ENCODE measurements at places on chromosomes 5 and 9.

DNA sequence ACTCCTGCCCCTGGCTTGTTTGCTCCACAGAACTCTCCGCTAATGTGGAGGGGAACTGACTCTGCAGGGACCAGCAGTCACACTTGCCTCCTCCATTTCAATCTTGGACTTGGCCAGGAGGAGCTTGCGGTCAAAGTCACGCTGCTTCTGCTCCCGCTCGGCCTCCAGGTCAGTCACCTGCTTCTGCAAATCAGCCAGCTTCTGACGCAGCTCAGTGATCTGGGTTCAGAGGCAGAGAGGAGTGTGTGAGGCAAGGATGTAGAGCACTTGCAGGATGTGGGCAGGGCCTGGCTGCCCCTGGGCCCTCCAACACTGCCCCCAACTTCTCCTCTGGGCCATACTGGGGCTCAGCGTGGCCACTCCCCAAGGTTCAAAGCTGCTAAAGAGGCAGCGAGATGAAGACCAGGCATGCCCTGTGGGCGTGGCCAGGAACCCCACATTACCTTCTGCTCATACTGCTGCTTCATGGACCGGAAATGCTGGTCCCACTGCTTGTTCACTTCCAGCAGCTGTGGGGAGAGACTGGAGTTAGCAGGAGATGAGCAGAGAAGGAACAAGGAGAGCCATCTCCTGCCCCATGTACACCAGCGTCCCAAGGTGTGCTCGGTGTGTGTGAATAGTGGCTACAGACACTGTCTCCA, 22.2 kb downstream of the GPX3 start:
- DNase-seq, result no peak

DNA sequence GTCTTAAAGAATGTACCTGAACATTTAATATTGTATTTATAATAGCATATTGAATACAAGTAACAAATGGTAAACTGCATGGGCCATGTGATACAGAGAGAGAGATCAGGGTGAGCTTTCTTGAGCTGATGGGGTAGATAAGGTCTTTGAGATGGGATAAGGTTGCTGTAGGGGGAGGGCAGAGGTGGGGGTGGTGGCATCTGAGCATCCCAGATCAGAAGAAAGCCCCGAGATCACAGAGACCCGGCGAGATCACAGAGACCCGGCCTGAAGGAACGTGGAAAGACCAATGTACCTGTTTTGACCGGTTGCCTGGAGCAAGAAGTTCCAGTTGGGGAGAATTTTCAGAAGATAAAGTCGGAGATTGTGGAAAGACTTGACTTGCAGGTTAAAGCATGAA, 6.6 kb downstream of the SMARCA2 start:
- no peak for DNase-seq

- no peak for DNase-seq
These were observed 214.1 kb upstream of the IER5L start for GRCh38 chr9:129392093-129392541.

- peak; percentile 85 for DNase-seq
These were observed 90.0 kb downstream of the PRRT1B start for GRCh38 chr9:131635285-131635684.
